ENCODE measurements at places on chromosomes 5 and 9. TPM values are rescaled to one million over a fixed set of nuclear protein-coding genes. Genes with fewer than 3 reads are reported as not detected.

The TTC16 gene
- 0.30 TPM for total RNA-seq

The PRUNE2 gene
- 50.4 TPM for total RNA-seq

DNA sequence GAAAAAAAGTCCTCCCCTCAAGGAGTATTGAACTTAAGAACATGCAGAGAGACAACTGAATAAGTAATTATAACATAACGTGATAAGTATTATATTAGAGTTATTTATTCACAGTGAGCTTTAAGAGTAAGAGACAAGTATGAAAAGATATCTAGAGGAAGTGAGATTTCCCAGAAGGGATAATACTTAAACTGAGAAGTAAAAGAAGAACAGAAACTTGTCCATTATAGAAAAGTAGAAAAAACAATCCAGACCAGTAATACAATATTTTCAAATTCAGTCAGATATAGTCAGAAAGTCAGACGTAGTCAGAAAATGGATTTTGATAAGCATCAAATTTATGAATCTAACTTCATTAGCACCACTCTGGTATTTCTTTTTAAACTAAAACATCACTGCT lies 613.0 kb upstream of the CCNG1 start:
- no peak for DNase-seq

DNA sequence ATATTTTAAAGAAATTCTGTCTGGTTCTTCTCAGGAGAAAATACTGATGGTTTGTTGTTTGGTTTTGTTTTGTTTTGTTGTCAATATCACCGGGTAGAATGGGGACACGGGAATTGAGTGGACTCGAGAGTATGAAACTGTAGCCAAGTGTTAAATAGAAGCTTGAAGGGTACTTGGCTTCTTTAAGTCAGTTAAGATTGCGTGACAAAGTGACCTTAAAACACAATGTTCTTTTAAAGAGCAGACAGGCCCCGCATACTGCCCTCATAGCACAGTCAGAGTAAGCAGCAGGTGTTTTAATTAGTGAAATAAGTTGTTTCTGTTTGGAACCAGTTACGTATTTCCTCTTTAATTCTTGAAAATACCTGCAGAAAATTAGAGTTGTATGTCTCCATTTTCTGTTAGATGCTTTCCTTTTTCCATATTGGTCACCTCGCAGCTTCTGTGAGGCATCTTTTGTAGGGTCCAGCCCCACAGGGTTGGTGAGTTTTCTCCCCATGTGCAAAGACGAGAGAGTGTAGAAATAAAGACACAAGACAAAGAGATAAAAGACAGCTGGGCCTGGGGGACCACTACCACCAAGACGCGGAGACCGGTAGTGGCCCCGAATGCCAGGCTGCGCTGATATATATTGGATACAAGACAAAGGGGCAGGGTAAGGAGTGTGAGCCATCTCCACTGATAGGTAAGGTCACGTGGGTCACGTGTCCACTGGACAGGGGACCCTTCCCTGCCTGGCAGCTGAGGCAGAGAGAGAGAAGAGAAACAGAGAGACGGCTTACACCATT lies 9.6 kb downstream of the TRIP13 start:
- no peak for DNase-seq

DNA sequence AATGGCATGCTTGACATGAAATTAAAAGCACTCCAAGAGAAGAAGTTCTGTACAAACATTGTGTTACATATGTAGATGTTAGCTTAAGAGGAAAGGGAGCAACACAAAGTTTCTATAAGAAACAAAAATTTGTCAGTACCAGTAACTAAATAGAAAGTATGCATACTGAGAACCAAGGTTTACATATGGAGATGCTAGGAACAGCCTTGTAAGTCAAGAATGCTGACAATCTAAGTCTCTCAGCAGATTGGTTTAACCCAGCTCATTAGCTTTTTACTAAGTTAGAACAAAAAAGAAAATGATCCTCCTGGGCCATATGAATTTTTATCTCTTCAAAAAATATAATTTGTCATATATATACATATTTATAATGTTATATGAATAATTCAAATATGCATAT lies 2022.1 kb upstream of the ACO1 start:
- DNase-seq, result no peak

DNA sequence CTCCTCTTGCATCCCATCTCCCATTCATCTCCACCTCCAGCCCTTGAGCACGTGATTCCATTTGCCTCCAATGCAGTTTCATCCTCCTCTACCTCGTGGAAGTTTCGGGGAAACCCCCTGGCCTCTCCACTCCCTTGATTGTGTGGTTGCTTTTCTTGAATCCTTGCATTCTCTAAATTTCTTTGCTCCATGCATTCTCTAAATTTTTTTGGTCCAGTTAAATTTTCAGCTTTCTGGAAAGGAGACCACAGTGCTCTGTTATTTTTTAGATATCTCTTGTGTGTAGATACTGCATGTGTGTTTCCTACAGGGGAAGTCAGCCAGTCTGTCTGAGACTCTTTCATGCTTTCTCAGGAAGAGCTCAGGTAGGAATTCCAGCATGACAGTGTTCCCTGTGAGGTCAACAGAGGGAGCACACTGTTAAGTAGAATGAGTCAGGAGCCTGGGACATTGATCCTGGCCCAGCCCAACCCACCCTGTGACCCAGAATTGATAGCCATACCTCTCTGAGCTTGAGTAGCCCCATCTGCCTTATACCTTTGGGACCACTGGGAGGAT lies 52.8 kb downstream of the AMBP start:
- DNase-seq, result no peak

GRCh38 chr9:79061752-79062616 lies 509.8 kb upstream of the TLE4 start:
- DNase-seq, result no peak

GRCh38 chr5:10789726-10790125 lies 28.7 kb upstream of the DAP start:
- DNase-seq, result no peak

The PCDHB8 gene
- 1.0 TPM for total RNA-seq

DNA sequence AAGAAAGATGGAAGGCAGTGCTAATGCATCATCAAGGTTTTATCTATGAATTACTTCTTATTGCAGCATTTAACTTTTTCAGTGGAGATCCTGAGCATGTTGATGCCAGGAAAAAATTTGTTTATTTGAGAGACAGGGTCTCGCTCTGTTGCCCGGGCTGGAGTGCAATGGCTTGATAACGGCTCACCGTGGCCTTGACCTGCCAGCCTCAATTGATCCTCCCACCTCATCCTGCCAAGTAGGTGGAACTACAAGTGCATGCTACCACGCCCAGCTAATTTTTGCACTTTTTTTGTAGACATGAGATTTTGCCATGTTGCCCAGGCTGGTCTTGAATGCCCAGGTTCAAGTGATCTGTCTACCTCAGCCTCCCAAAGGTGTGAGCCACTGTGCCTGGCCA lies 47.2 kb downstream of the AOPEP start:
- no peak for DNase-seq

DNA sequence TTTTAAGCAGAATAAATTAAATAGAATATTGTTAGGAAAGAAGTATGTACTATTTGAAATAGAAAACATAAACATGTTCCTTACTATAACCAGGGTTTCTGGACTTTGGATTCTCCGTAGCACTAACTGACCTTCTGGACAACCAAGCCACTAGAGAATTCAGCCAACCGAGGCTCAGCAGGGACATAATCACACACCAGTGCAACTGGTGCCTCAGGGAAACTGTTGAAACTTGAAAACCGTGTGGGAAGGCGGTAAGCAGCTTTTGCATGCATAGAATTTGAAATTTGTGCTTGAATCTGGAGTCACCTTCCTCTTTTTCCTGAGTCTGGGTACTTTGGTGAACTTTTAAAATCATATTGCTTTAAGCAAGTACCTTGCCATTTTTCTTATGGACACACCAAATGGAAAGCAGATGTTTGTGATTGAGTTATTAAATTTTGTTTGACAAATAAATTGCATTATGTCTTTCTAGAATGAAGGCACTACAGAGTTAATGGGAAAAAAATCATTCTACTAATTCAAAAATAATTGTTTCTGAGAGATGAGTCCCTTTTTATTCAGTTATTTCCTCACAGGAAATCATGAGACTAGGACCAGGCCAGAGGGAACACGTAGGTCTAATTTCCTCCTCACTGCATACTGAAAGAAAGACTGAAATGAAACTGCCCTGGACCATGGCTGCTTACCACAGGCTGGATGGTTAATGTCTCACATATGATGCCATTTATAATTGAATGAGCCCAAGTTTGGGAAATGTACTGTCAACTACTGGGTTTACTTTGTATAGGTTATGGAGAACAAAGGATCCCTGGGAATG lies 20.6 kb upstream of the SCAMP1 start:
- DNase-seq, result no peak

- no peak for DNase-seq
Observed at GRCh38 chr9:16133556-16134227, 580.8 kb downstream of the CCDC171 start.

DNA sequence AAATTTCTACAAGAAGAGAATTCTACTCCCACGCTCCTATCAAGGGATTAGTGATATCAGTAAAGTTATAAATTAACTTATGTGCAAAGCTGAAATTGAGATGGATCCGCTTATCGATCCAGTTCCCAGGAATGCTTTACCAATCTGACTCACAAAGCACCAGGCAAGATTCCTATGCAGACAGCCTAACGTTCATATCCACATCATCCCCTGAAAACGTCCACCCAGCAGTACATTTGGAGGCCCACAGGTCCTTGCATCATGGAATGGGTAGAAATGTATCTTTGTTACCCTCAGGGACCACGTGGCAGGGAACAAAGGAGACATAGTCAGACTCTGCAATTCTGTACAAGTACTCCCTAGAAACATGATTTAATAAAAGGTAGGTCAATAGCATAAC lies 147.4 kb downstream of the ESM1 start:
- no peak for DNase-seq

DNA sequence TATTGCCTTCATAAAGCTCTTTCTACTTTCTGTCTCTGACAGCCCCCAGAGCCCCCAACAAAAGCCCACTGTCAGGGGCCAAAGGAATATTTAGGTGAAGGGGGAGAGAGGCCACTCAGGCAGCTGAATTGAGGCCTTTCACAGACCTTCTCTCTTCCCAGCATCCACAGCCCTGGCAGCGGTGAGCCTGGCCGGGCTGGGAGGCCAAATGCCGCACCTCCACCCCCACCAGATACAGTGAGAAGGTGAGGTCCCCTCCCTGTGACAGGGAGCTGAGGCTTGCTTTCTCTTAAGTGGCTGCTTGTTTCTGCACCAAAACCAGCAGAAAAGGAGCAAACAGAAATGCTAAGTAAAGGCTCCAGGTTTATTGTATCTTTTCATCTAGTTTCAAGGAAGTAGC lies 168.1 kb downstream of the ROR2 start:
- no peak for DNase-seq

DNA sequence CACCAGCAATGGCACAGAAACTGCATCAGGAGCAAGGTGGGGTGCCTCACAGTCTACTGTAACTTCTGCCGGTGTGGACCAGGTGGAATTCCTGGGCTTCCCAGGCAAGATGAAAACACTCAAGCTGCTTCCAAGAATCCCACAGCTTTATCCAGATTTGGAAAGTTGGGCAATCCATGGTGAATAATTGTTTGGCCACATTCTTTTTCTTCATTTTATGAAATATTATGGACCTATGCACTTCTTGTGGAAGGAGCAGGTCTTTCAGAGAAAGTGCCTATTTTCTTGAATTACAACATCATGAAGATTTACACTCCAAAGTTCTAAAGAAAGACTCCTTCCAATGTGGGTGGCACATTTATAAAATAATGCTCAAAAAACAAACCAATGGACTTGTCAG lies 503.6 kb downstream of the SEMA5A start:
- no peak for DNase-seq

The TAF11L5 gene
- total RNA-seq, result not detected

The SVEP1 gene
- 96.9 TPM for total RNA-seq

- DNase-seq, result no peak
Observed at GRCh38 chr5:159184858-159185381, 24.4 kb downstream of the RNF145 start.

DNA sequence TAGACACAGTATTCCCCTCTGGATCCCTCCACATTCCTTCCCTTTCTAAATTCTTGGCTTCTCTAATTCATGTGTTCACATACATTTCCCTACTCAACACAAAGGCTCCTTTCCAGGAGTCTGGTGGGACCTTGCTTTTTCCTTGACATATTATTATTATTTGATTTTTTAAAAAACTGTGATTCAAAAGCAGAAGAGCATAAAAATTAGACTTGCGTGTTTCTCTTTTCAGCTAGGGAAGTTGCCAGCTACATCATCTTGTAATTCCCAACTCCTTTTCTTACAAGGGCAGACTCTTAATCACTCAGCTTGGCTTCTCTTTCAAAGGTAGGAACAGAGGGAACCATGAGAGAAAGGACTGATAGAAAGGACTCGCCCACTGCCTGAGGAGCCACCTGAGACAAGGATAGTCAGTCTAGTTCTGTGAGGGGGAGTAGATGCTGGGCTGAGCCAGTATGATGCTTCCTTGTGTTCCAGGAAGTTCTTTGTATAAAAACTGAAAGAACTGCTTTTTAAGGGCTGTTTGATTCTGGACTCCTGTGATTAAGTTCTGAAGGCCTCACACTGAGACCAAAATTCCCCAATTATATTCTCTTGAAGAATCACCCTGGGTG lies 51.0 kb upstream of the DPYSL3 start:
- no peak for DNase-seq

- no peak for DNase-seq
Observed at GRCh38 chr5:32916648-32917047, 205.5 kb downstream of the NPR3 start.
